NK-92 treated with Interleukin-12 subunit alpha and Interleukin-12 subunit beta, amount 100 ng/mL, for 24 hours (cell line): ENCODE measurements at places on chromosomes 4 and X.

- no peak for DNase-seq
Measured at GRCh38 chrX:35380808-35381700, 417.1 kb upstream of the MAGEB16 start.

- DNase-seq: no peak
Measured at GRCh38 chr4:138864961-138865720, 150.4 kb upstream of the NOCT start.

- DNase-seq: no peak
Measured at GRCh38 chr4:108941904-108942430, 179.1 kb upstream of the ETNPPL start.

DNA sequence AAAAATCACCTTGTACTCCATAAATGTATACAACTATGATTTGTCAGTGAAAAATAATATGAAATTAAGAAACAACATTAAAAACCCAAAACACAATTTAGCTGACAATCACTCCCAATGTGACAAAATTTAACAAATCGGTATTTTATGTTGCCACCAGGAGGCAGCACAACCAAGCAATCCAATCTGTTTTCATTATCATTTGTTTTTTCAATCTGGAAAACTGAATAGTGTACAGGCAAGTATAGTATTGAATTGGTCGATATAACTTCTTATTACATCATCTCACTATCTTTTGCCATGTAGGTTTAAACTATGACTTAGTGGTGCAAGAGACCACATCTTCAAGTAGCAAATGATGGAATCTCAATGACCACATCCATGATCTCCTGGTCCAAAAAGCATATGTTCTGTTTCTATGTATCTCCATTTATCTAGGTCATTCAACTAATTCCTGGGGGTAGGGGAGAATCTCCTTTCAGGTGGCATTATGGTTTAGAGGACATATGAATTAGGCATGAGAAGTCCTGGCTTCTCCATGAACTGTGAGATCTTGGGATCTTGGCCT, 112.9 kb upstream of the AGA start:
- DNase-seq: no peak

DNA sequence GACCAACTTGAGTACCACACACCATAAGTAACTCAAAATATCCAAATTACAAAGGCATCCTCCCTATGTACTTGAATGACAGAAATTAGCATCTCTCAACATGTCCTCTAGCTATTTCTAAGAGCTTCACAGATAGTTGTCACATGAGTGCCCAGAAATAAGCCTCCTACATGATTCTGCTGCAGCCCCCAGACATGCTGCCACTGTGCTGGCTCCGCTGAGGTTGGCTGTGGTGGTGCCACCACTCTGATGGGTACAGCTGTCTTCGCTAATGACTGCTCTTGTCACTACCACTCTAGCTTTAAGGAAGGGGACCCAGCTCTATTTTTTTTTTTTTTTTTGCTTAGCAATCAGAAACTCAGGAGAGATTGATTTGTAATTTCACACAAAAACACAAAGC, 256.0 kb downstream of the GRXCR1 start:
- DNase-seq: no peak

DNA sequence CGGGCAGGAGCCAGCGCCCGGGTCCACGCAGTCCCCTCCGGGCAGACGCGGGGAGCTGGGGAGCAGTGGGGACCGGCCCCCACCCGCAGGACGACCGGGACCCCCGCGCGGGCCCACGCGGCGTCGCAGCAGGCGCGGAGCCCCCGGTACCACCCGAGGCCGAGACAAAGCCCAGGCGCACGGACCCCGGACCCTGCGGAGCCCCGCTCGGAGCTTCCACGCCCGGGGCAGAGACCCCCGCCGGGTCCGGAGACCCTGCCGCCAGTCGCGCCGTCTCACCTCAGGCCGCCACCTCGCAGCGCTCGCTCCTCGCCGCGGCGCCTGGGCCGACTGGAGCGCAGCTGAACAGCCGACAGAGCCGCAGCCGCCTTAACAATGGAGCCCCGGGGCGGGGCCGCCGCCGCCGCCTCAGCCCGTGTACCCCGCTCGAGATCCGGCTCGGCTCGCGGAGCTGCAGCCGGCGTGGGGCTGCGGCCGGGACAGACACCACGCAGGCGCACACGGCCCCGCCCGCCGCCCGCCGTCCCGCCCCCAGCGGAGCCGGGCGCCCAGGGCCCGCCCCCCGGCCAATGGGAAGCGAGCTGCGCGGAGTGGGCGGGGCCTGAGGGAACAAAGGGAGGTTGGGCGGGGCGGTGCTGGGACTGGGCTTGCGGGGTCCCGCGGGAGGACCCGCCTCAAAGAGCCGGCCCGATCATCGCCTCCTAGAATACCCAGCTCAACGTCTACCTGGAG, at the start of gene AFAP1:
Gene AFAP1, minus strand, starts transcription at position 485 of the 732 bp plus-strand sequence. CDS start 67,783 bp downstream, outside the sequence.
- DNase-seq: no peak

DNA sequence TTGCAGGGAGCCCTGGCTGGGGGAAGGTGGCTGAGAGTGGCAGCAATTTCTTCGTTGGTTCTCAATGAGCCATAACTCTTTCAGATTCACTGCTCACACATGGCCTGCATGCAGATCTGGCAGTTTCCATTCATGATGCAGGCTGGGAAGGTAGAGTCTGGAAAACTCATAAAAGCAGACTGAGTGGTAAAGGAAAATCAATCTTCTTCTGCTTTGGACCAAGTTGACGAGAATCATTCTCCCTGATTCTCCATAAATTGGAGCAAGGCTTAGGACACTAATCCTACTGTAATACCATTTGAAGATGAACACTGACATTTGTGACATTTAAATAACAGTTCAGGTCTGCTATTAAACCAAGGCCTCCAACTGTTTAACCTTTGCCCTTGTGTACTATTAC, 35.3 kb upstream of the HAND2 start:
- no peak for DNase-seq

DNA sequence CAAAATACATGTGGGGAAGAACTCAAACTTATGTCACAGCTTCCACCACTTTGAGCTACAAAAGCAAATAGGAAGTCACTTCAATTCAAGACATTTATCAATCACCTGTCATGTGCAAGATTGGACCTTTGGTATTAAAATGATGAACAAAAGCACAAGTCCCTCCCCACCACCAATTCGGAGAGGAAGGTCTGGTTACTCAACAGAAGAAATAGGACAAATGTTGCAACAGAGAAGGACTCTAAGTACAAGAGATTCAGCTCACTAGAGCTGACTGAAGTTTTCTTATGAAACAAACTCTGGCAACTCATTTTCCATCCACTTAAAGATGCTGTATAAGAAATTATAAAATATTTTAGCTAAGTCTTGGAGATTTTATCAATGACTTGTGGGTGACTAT, 16.0 kb upstream of the MMRN1 start:
- DNase-seq: no peak

- DNase-seq: no peak
Measured at GRCh38 chrX:9562851-9563250, 98.0 kb downstream of the TBL1X start.

GRCh38 chr4:104064646-104065577, 345.1 kb upstream of the TACR3 start:
- DNase-seq: no peak

DNA sequence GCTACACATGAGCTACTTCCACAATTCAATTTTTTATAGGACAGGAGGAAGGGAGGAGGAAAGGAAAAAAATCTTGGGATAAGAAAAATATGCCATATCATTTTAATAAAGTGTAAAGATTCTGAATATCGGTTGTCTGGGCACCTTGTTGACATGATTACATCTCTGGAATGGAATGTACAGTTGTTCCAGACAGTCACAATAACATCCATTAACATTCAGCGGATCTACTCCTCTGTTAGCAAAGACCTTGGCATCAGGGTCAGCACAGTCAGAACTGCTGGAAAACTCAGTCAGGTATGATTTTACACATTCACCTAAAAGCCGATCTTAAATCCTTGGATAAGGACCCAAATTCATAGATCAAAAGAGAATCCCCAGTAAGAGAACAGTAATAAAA, 85.4 kb upstream of the ARMCX2 start:
- DNase-seq: no peak

DNA sequence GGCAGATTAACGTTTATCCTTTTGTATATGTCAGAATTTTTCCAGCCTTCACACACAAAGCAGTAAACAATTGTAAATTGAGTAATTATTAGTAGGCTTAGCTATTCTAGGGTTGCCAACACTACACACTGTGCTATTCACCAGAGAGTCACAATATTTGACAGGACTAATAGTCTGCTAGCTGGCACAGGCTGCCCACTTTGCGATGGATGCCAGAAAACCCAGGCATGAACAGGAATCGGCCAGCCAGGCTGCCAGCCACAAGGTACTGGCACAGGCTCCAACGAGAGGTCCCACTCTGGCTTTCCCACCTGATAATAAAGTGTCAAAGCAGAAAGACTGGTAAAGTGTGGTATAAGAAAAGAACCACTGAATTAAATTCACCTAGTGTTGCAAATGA, 94.8 kb downstream of the TET2 start:
- DNase-seq: no peak

- DNase-seq: no peak
Measured at GRCh38 chr4:93320356-93320755, 508.2 kb upstream of the ATOH1 start.

DNA sequence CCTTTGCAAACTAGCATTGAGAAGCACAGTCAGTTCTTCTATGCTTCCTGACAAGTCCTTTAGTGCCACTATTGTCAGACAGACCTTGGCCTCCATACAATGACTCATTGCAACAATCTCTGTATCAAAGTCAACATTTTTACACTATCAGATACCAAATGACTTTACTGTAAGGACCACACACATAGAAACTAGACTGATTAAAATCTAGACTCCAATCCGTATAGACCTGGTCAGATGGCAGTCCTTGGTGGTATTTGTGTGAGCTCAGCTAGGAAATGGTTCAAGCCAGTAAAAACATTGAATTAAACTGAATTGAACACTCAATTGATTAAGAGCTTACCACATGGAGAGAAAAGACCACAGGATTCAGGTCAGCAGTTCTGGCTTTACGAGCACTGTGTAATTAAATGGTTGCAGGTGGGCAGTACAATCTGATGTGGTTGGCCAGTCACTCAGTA, 549.8 kb upstream of the LCORL start:
- DNase-seq: no peak
